ENCODE measurements at places on chromosomes 1 and 21. TPM values are rescaled to one million over a fixed set of nuclear protein-coding genes. Genes with fewer than 3 reads are reported as not detected.

Gene IVL
- polyA plus RNA-seq, result 0.53 TPM

Gene OR10X1
- not detected for polyA plus RNA-seq

Gene NR1I3
- polyA plus RNA-seq, result 1.5 TPM

Gene HRNR
- polyA plus RNA-seq, result 0.03 TPM

Gene GPR61
- 1.8 TPM for polyA plus RNA-seq

Gene GBP5
- 1.4 TPM for polyA plus RNA-seq

Gene ZNF670
- polyA plus RNA-seq, result 2.1 TPM

Gene ETV3L
- polyA plus RNA-seq, result not detected

Gene PGLYRP3
- polyA plus RNA-seq, result not detected

Gene COP1
- polyA plus RNA-seq, result 35.5 TPM

Gene OR2M5
- polyA plus RNA-seq, result not detected

Gene RBM34
- 56.5 TPM for polyA plus RNA-seq

Gene ADGRL4
- 16.5 TPM for polyA plus RNA-seq

Gene BATF3
- polyA plus RNA-seq, result 2.2 TPM

Gene LCE1A
- polyA plus RNA-seq, result not detected

Gene PTGFR
- 21.8 TPM for polyA plus RNA-seq

Gene KCNE2
- 0.71 TPM for polyA plus RNA-seq

Gene DISP1
- polyA plus RNA-seq, result 10.2 TPM

Gene THEMIS2
- polyA plus RNA-seq, result 2.9 TPM

Gene SPRR2B
- polyA plus RNA-seq, result not detected

Gene CLCNKA
- polyA plus RNA-seq, result 0.59 TPM

Gene PTPN14
- polyA plus RNA-seq, result 16.3 TPM

Gene FASLG
- polyA plus RNA-seq, result 0.16 TPM

Gene RPAP2
- 15.2 TPM for polyA plus RNA-seq

Gene IL20
- not detected for polyA plus RNA-seq

Gene SYCP1
- not detected for polyA plus RNA-seq

Gene NHLH1
- 0.34 TPM for polyA plus RNA-seq

Gene OPTC
- not detected for polyA plus RNA-seq

Gene CD1B
- not detected for polyA plus RNA-seq

Gene TRIM62
- polyA plus RNA-seq, result 5.6 TPM

Gene ZNF672
- polyA plus RNA-seq, result 17.9 TPM

Gene UBE2Q1
- polyA plus RNA-seq, result 67.8 TPM

Gene RNU5D-1
- 1.5 TPM for polyA plus RNA-seq

Gene S100A3
- 0.96 TPM for polyA plus RNA-seq

Gene RNU1-4
- not detected for polyA plus RNA-seq

Gene ZNF648
- polyA plus RNA-seq, result 0.09 TPM

Gene ST6GALNAC3
- 6.7 TPM for polyA plus RNA-seq

Gene ZNF593OS
- polyA plus RNA-seq, result 0.55 TPM

Gene KIF14
- 3.8 TPM for polyA plus RNA-seq

Gene RAB7B
- 12.5 TPM for polyA plus RNA-seq
